Smooth muscle cell of the brain vasculature (primary cell): ENCODE measurements at places on chromosomes 3 and 15.

GRCh38 chr3:18474202-18474601 is 49.1 kb upstream of the SATB1 start:
- DNase-seq, result no peak

DNA sequence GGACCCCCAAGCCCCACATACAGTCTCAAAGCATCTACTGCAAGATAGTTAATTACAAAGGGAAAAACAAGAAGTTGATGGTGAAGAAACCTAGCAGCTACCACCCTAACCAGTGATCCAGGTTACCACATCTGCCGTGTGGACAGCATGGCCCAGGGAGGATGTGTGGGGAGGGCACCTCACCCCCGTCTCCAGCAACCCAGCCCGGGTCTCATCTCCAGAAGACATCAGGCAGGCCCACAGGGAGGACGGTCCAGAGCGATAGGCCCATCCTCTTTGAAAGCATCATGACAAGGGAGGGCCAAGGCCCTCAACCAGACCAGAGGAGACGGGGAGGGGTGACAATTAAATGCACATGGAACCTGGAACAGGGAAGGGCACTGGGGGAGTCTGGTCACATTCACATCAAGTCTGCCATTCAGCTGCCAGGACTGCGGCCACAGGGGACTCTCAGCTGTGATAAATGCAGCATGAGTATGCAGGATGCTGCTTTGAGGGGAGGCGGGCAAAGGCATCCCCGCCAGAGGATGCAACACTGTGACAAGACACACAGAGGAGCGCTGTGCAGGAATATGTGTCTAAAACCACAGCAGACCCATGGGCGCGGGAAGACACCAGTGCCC is 18.8 kb downstream of the ZXDC start:
- DNase-seq, result no peak

DNA sequence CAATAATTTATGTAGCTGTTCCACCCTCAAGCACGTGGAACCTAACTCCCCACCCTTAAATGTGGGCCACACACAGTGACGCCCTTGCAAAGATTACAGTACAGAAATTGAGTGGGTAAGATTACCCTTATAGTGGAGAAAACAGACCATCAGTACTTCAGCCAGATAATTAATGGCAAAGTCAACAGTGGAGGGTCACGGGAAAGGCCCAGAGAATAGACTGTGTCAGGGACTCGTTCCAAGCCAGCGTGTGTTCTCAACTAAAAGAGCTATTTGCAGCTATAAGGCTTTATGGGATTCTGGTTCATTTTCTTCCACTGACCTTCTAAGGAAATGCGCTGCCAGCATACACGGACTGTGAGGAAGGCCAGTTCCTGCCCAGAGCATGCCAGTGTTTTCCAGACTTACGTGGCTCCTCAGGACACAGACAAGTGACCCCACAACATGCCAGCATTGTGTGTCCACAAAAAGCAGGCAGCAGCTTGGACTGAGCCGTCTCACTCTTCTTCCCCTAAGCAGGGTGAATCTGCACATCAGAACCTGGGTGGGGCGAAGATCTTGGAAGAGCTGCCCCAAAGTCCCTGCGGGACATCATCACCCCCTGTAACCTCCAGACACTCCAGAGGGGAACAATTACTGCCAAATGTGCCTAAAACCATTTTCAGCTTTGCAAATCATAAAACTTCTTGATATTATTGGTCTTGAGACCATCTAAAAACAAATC is 428.5 kb downstream of the OCA2 start:
- DNase-seq, result no peak

DNA sequence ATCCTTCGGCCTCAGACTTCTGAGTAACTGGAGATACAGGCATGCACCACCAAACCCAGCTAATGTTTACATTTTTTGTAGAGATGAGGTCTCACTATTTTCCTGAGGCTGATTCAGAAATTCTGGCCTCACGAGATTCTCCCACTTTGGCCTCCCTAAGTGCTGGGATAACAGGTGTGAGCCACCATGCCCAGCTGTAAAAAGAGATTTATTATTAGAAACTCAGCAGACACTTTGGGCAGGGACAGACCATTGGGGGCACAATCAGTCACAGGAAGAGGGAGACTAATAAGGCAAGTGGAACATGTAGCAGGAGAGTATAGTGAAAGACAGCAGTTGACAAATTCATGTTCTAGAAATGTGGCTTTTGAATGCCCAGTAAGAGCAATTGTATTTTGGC is 249.2 kb downstream of the CBLB start:
- no peak for DNase-seq

DNA sequence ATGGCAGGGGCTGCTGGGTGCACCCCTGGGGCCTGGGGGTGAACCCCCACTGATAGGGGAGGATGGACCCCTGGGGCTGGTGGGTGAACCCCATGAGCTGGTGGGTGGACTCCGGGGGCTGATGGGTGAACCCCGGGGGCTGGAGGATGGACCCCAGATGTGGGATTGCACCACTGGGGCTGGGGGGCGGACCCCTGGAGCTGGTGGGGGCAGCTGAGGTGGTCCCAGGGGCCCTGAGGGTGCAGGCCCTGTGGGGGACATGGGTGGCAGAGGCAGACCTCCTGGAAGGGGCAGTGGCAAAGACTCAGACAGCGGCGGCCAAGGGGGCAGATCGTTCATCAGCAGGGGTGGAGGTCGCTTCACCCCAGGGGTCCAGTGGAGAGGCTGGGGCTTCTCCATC is 17.4 kb upstream of the TXNRD3 start:
- no peak for DNase-seq

DNA sequence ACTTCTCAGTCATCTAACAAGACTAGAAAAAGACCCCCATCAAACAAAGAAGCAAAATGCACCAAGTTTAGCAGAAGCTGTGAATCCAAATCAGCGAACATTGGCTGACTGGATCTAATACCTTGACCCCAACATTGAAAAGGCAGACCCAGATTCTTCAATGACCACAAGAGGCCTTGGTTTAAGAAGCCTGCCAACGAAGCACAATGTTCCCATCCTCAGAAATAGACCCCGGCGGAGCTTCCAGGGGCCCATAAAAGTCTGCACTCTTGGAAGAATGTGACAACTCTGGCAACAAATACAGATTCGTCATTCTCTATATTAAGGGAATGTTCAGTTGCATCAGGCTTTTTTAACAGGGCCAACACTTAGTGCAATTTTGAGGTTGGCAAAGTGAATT is 112.8 kb upstream of the BCL6 start:
- DNase-seq, result no peak

GRCh38 chr15:92460023-92460422 is 66.3 kb downstream of the ST8SIA2 start:
- DNase-seq, result no peak

- DNase-seq, result no peak
These were observed 5.9 kb upstream of the NGRN start for GRCh38 chr15:90259524-90259923.

DNA sequence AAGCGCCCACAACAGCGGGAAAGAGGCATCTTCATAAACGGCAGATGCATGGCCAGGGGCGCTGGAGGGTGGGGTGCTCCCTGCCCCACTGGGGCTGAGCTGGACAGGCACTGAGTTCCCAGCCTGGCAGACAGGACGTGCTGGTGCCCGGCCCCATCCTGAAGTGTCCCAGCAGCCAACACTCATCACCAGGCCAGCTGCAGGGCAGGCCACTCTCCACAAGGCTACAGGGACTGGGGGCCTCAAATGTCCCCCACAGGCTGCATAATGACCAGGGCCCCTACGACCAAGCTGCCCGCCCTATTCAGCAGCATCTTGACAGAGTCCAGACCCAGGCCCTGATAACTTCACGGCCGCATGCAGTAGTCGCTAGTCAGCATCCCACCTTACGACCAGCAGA is 124.1 kb upstream of the IQSEC1 start:
- no peak for DNase-seq

DNA sequence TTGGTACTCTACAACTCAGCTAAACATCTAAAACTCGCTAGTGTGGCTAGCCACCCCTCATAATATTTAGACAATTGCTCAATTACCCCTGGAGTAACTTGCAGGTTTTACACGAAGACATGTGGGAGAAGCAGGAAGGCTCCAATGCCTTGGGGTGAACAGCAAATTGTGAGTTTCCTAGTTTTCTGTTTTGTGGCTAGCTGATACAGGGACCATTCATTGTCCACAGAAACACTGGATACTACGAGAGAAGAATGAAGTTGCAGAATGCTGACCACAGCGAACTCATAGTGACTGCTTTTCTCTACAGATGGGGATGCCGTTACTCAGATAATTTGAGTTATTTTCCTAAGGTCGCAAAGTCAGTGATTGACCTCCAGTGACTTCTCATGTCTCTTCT is 212.9 kb downstream of the P3H2 start:
- DNase-seq, result no peak

- DNase-seq, result no peak
These were observed 55.5 kb downstream of the NBEAL2 start for GRCh38 chr3:47034868-47035489.

DNA sequence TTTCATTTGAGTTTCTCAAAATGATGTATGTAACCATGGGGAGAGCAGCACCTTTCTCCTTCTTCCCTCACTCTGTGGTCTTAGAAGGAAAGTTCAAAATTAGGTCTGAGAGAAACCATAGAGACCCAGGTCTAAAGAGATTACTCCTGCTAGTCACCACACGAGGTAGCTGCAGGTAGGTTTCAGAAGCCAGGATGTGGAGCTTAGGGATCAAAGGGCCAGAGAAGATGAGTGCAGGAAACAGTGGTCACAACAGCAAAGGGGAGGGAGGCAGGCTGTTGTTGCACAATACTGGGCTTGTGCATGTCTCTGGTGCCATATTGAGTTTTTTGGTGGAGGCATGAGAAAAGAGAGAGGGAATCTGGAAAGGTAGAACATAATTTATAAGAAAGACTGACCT is 583.6 kb downstream of the AGBL1 start:
- no peak for DNase-seq

- no peak for DNase-seq
These were observed 35.5 kb downstream of the FBLN2 start for GRCh38 chr3:13584427-13584891.

- DNase-seq, result no peak
These were observed 8.5 kb downstream of the PLCH1 start for GRCh38 chr3:155736381-155736780.

DNA sequence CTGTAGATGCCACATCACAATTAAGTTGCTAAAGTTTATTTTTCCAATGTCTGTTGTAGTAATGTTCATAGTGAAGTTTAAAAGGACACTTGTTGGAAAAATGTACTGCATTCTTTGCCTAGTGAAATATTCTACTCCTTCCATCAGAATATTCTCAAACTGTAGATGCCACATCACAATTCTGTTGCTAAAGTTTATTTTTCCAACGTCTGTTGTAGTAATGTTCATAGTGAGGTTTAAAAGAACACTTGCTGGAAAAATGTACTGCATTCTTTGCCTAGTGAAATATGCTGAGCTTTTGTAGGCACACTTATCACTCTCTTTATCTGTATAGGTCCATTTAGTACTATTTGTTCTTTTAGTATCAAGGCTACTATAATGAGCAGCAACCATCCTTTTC is 836.1 kb downstream of the NAALADL2 start:
- DNase-seq, result no peak

DNA sequence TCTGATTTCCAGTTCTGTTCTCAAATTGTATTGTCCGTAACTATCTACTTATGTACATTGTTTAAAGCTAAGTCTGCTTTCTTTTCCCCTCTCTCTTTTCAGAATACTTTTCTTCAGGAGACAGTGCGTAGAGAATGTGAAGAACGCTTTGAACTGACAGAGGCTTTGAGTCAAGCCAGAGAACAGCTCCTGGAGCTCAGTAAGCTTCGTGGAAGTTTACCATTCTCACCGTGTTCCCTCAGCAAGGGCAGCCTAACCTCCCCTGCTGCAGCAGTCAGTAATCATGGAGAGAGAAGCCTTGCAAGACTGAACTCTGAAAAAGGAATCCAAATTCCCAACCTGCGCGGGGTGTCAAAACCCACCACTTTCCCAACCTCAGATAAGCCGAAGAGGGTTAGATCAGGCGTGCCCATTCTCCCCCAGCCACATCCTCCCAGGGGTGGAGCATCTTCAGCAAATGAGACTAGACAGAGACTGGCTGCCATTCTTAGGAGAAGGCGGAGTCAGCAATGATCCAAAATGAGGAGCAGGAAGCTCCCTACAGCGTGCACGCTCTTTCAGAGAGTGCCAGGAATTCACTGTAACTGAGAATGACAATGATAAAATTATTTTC is 114.6 kb downstream of the CCNL1 start:
- DNase-seq, result no peak

- DNase-seq, result no peak
These were observed 295.2 kb upstream of the WNT5A start for GRCh38 chr3:55782351-55782750.

DNA sequence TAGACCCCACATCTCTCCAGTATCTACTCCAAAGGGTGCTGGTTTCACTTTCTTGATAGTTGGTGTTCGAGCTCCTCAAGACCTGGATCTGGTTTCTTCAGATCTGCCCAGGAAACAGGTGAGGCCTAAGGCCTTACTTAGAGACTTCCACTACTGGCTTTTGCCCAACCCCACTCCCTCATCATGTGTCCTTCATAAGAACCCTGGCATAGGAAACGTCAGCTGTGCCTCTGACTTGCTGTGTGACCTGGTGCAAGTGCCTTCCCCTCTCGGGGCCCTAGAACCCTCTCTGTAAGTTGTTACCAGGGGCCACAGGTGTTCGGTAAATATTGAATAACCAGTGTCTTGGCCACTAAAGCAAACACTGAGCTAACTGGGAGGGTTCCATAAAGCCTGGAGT is 3.9 kb downstream of the OXTR start:
- DNase-seq, result no peak

- no peak for DNase-seq
These were observed 14.4 kb downstream of the CHST13 start for GRCh38 chr3:126538316-126538715.

GRCh38 chr3:124041553-124041952 is 49.6 kb upstream of the ROPN1 start:
- no peak for DNase-seq

- no peak for DNase-seq
These were observed 21.3 kb downstream of the SYNM start for GRCh38 chr15:99126131-99126588.

DNA sequence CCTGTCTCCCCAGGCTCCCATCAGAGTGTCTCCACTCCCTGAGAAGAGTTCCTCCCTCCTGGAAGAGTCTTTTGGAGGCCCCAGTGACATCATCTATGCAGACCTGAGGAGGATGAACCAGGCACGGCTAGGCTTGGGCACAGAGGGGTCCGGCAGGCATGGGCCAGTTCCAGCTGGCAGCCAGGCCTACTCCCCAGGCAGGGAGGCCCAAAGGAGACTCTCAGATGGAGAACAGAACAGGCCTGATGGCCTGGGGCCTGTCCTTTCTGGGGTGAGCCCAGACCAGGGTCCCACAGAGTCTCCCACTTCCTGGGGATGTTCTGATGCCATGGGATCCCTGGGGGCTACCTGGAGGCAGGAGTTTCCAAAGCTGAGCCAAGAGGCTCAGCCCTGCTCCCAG is 8.5 kb downstream of the SH2D7 start:
- no peak for DNase-seq

GRCh38 chr15:89753855-89754254 is 2.8 kb upstream of the MESP1 start:
- DNase-seq, result no peak

- DNase-seq, result peak; percentile 59
These were observed at the start of gene IGF2BP2 for GRCh38 chr3:185825006-185825638. Gene IGF2BP2 (minus strand): TSS chr3:185825042. CDS start chr3:185824960, 82 bp downstream.

GRCh38 chr3:18758047-18758704 is 333.0 kb upstream of the SATB1 start:
- no peak for DNase-seq

- DNase-seq, result no peak
These were observed 104.3 kb downstream of the CD47 start for GRCh38 chr3:107986505-107986904.

GRCh38 chr15:74159773-74160172 is 13.7 kb upstream of the ISLR start:
- no peak for DNase-seq
